ENCODE measurements at places on chromosomes 16 and 17.
A peak's percentile ranks its signal among the peaks of the same experiment; 100 is the strongest.

DNA sequence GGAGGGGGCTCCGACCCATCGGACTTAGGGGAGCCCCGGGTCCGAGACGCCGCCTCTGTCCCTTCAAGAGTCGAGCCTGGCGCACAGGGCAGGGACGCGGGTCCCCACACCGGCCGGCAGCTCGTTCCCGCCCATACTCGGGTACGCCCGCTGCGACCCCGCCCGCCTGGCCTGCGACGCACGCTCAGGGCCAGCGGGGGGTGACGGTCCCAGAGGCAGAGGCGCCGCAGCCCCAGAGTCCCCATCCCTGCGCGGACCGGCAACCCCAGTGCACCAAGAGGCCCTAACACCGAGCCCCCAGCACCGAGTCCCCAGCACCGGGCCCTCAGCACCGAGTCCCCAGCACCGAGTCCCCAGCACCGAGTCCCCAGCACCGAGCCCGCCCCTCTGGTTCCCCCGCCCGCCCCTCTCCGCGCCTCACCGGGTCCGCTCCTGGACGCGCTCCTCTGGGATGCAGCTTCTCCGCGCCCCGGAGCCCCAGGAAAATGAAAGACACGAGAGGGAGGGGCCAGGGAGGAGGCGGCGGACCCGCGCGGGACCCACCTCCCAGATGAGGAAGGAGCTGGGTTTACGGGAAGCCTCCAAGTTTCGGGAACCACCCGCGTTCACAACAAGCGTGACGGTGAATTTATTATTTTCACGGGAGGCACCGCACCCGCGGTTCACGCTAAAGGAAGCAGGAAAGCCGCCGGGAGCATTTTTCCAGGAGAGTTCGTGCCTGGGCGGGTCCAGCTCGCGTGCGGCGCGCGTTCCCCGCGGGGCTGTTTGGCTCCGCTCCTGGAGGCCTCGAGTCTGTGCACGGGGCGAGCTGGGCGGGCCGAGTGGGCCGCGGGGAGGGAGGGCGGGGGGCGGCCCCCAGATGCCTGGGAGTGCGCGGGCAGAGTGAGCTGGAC lies at the start of gene SECTM1:
TSS of gene SECTM1 (minus strand) at position 488 of the 893 bp plus-strand sequence. CDS start 6,526 bp downstream, outside the sequence.
- no peak for DNase-seq

- DNase-seq, result no peak
These were observed 254.5 kb upstream of the CACNG5 start for GRCh38 chr17:66580184-66580955.

GRCh38 chr16:68083861-68084503 lies 1.2 kb upstream of the NFATC3 start:
- no peak for DNase-seq

- DNase-seq, result peak; percentile 57
These were observed 181.2 kb upstream of the AXIN2 start for GRCh38 chr17:65742403-65743307.

DNA sequence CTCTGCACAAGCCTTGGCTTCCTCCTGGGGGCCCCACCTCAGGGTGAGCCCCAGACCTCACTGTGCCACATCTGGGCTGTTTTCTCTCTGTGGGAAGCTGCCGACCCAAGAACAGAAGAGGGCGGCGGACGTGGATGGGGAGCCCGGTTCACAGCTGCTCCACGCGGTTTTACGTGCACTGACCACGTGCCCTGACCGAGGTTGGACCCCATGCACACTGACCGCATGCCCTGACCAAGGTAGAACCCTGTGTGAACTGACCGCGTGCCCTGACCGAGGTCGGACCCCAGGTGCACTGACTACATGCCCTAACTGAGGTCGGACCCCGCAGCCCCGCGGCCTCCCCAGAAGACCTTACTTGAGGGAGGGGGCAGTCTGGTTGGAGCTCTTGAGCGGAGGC lies 19.6 kb downstream of the CEP131 start:
- DNase-seq, result no peak

DNA sequence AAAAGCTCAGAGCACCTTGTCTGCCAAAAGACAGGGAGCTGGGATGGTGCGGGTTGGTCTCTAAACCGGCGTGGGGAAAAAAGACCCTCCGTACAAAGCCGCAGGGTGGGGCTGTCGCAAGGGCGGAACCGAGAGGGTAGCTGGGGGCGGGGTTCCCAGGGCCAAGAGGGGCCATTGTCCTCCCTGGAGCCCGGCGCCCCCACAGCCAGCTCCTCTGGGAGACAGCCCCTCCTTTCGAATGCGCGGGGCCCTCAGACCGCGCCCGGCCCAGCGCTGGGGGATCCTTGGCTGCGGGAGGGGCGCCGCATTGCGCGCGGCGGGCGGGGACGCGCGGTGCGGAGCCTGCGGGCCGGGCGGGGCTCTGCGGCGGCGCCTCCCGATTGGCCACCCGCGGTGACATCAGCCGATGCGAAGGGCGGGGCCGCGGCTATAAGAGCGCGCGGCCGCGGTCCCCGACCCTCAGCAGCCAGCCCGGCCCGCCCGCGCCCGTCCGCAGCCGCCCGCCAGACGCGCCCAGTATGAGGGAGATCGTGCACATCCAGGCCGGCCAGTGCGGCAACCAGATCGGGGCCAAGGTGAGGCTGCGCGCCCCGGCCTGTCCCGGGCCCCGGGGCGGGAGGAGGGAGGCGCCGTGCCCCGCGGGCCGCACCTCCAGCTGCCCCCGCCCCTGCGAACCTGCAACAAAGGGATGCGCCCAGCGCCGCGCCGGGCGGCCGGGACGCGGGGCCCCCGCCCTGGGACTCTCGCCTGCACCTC lies at the start of gene TUBB3:
TSS of gene TUBB3 (plus strand) at position 459 of the 756 bp plus-strand sequence. CDS start at position 519, 60 bp downstream.
- no peak for DNase-seq

DNA sequence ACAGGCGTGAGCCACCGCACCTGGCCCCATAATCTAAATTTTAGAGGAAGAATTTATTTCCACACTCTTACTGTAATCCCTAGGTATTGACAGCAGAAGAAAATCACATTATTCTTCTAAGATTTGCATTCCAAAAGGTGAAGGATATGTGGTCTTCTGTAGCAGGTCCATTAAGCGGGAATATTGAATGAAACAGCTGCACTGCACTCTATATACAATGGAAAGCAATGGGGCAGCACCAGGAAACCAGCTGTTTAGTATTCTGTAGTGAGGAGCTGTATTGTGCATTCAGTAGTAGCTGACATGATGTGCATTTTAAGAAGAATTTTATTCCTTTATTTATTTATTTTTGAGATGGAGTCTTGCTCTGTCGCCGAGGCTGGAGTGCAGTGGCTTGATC lies 49.6 kb downstream of the PSMD12 start:
- DNase-seq, result no peak

- no peak for DNase-seq
These were observed 36.5 kb downstream of the CPNE2 start for GRCh38 chr16:57128771-57129389.

- DNase-seq, result no peak
These were observed 14.1 kb downstream of the ZFP90 start for GRCh38 chr16:68553186-68553585.

- no peak for DNase-seq
These were observed 2.1 kb upstream of the CUEDC1 start for GRCh38 chr17:57957120-57957850.

- DNase-seq, result no peak
These were observed 58.0 kb downstream of the PITPNC1 start for GRCh38 chr17:67435122-67435521.

DNA sequence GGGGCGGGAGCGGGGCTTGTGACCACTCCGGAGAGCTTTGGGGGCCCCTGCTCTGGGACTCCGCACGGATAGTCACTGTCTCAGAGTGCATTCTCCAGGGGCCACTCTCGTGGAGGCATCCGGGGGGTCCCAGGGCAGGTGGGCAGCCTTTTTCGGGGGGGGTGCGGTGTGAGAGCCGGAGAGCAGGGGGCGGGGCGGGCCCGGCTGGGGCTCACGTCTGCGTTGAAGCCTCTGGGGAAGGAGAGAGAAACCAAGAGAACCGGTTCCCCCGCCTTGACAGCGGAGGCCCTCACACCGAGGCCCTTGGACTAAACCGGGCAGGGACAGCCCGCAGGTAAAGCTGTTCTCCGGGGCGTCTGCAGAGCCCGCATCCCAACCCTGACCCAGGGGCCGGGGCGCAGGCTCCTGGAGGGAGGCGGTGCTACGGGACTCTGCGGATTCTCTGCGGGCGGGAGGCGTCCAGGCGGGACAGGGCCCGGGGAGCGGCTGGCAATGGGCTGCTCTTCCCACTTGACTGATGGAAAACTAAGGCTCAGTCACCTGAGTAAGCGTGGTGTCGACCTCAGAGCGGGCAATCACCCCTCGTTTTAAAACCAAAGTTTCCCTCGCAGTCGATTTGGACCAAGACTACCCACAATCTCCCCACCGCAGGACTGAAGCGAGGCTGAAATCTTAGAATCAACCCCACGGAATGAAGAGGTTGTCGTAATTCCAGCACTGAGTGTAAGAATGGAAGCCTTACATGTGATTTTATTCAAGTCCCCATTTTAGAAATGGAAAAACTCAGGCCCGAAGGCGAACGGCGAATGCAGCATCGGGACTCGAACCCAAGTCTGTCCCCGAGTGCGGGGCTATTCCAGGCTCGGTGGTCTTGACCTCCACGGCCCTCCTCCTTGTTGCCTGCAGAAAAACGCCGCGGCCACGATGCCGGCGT lies 49.6 kb upstream of the AMZ2 start:
- DNase-seq, result no peak

DNA sequence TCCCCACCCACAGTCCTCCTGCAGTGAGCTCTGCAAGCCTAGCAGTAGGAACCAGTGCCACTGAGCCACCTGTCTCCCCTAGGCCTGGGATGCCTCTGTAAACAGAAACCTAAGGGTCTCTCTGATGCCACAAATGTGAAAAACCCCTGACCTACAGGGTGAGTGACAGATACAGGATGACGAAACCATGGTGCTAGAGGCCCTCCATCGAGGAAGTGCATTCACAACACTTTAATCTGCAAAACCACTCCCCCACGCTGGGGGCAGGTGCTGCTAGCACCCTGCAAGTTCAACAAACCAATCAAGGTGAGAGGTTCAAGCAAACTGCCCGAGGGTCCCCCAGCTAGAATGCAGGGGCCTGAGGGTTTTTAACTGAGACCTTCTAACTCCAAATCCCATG lies 59.5 kb downstream of the CDYL2 start:
- no peak for DNase-seq

- no peak for DNase-seq
These were observed 242.5 kb upstream of the SOX9 start for GRCh38 chr17:71878271-71878670.

DNA sequence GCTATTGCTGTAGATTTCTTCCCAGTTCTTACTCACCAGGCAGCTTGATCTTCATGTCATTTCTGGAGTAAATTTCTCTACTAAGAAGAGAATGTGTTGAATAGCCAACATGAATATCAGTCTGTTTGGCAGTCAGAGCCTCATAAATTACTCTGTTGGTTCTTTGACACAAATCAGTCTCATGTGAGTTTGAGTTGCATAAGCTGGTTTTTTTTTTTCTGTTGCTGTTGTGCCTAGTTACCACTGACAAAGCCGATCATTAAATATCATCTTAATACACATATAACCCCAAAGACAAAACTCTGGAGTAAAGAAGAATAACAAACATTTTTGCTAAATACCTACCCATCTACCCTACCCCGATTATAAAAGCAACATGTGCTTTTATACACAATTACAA lies 240.5 kb upstream of the KCNJ16 start:
- DNase-seq, result no peak

DNA sequence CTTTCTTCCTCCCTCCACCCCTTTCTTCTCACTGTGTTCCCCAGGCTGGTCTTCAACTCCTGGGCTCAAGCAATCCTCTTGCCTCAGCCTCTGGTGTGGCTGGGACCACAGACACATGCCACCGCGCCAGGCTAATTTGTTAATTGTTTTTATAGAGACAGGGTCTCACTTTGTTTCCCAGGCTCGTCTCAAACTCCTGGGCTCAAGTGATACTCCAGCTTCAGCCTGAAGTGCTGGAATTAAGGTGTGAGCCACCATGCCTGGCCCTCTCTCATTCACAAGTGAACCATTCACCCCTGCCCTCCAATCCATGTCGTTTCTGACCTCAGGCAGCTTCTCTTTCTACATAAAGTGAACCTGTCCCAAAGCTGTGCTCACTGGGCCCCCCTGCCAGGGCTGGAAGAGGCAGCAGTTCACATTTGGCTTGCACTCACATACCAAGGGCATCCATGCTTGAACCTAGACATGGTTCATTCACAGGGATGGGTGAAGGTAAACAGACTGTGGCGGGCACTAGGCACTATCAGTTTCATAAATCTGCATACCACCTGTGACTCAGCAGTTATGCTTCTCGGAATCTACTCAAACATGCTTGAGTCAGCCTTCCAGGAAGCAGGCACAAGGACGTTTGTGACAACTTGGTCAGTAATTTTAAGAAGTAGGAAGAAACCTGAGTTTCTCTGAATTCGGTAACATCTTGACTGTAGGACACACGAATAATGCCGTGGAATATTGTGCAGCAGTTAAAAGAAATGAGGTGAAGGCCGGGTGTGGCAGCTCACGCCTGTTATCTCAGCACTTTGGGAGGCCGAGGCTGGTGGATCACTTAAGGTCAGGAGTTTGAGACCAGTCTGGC lies 6.0 kb upstream of the RNF213 start:
- peak; percentile 83 for DNase-seq

GRCh38 chr17:80663781-80664206 lies 119.2 kb downstream of the RPTOR start:
- no peak for DNase-seq

- DNase-seq, result no peak
These were observed 11.0 kb upstream of the MVD start for GRCh38 chr16:88673716-88674379.

- DNase-seq, result no peak
These were observed 102.5 kb downstream of the MRM1 start for GRCh38 chr17:36703860-36704266.

DNA sequence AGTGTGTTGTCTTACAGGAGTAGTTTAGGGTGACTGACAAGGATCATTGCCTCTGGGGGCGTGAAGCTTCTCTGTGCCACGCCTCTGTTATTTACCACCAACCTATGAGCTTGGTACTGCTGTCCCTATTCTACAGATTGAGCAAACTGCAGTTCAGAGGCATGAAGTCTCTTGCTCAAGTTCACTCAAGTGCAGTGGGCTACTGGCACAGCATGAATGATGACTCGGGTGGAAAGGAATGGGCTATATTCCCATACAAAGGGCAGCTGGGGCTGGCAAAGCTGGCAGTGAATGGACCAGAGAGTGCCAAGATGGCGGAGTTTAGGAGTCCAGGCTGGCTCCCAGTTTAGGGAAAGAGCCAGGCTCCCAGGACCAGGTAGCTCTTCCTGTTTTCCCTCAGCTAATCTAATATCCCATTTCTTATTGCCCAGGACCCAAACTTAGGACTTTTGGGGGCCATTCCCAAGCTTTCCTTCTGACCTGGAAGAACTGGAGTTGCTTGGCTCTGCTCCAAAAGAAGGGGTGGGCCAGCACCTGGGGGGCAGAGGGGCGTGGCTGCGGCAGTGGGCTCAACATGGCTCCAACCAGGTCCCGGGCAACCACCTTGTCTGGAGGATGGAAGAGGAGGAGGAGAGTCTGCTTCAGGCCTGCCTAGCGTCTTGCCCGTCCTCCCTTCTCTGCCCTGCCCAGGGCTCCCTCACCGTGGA lies 12.9 kb downstream of the PLK1 start:
- DNase-seq, result no peak

All from AG04449 (cell line).